GM12892 (cell line): ENCODE measurements at places on chromosomes 13 and 19.
A peak's percentile ranks its signal among the peaks of the same experiment; 100 is the strongest.

DNA sequence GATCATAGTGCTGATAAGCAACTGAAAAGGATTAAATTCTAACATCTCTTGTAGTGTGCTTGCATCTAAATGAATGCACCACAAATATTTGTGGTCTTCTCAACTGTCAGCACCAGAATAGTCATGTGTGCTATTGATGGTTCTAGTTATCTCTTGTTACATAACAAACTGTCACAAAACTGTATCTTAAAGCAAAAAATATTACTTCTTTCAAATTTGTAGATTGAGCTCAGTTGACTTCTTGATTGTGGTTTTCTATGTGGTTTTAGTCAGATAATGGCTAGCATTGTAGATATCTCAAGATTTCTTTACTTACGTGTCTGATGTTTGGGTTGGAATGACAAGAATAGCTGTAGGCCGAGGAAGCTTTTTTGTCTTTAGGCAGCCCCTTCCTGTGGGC is 431.3 kb downstream of the SLITRK6 start:
- DNase-seq = no peak

- peak; percentile 62 for DNase-seq
Measured at GRCh38 chr19:16888629-16889365, at the start of gene F2RL3. Gene F2RL3, plus strand, starts transcription at chr19:16888999. Its CDS starts 191 bp downstream, at chr19:16889190.

GRCh38 chr13:34145061-34145460 is 327.1 kb downstream of the RFC3 start:
- DNase-seq = no peak

DNA sequence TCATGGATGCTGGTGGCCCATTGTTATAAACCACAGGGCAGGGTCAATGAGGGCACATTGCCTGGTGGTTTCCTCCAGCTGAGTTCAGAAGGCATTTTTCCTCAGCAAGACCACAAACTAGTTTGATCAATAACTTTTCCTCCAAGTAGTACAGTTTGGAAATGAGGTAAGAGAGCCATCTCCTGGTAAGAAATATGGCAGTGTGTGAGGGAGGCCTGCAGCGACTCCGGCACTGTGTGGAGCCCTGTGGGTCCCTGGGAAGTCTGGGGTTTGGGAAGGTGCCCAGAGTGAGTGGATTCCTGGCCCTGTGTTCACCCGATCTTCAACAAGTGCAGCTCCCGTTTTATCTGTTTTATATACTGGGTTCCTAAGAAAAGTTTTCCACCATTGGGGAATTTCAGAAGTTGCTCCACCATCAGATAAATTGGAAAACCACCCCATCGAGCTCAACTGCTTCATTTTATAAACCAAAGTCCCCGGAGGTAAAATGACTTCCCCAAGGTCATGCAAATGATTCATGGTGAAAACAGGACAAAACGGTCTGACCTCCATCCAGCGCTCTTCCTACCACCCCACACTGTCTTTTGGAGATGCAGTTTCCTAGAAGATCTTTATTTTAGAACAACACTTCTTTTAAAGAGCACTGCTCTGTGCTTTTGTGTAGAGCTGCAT is 148.4 kb downstream of the KATNAL1 start:
- DNase-seq = no peak

DNA sequence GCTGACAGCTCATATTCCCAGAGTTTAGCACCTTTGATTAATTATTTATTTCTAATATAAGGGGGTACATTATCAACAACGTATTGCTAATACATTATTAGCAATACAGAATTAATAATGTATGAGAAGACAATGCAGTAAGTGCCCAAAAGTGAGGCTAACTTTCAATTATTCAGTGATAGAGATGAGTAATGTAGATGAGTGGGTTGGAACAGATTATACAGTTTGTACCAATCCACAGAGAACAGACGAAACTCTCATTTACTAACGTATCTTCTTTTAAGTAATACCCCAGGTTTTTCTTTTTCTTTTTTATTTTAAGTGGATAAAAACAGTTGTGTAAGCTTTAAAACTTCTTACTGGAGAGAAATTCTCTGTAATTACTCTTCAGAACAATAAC is 36.7 kb upstream of the RBM26 start:
- no peak for DNase-seq

GRCh38 chr13:102838982-102839381 is 6.8 kb upstream of the ERCC5 start:
- no peak for DNase-seq

DNA sequence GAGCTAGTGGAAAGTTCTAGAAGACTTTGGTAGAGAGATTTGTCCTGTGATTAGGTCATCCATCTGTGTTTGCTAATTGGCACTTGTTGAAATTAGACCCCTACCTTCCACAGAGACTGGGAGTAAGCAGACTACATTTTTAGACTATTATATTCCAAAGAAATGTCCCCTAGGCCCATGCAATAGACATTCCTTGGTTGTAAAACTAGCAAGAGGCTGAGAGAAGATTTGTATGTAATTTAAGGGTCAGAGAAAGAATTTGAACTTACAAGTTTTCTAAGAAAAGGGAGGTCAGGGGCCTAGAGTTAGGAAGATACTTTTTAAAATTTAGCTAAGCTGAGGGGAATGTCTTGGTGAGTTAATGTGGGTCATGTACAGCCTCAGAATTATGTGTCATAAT is 470.7 kb upstream of the SLITRK1 start:
- no peak for DNase-seq

DNA sequence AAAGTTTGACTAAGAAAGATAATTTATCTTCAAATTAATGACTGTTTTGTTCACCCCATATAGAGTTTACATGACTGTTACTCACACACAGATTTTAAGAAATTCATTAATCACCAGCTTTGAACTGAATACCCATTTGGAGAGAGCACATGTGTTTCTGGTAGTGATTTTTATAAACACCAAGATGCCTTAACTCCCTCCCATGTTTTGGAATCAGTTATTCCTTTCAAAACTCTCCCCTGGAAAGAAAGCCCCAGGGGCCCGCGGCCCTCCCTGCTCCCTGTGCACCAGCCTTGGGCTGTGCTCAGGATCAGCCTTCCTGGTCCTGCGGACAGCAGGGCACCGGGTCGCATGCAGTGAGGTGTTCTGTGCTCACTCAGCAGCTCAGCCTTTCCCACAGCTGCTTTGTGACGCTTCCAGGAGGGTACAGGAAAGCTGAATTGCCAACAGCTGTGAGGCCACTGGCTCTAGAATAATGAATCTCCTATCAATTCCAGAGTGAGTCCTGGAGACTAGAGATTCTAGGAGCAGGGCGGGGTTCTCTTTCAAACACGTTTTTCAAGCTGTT is 483.2 kb downstream of the EFNB2 start:
- no peak for DNase-seq

DNA sequence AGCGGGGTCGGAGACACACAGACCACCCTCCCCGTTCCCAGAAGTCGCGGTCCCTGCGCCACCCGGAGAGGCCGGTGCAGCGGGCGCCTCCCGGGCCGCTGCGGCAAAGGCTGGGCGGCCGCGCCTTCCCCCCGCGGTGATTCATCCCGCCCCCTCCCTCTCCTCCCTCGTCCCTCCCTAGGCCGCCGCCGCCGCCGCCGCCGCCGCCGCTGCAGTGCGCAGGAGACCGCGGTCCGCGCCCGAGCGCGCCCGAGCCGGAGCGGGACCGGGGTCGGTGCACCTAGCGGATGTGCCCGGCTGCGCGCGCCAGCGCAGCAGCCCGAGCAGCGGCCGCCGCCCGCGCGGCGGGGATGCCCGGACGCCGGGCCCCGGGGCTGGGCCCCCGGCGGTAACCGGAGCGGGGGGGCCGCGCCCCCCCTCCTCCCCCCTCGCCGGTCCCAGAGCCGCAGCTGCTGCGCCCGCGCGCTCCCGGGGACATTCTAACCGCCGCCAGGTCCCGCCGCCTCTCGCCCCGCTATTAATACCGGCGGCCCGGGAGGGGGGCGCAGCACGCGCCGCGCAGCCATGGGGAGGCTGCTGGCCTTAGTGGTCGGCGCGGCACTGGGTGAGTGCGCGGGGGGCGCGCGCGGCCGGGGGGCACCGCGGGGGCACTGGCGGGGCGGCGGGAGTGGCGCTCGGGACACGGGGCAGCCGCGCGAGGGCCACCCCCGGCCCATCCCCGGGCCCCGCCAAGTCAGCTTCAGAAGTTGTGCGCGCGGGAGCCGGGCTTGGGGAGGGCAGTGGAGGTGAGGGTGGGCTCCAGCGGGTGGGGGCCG is at the start of gene SCN1B:
SCN1B (plus strand) TSS at position 214 of the 815 bp plus-strand sequence; CDS start at position 565, 351 bp downstream.
- DNase-seq = peak; percentile 63
